ENCODE measurements at places on chromosomes 3 and 15.

DNA sequence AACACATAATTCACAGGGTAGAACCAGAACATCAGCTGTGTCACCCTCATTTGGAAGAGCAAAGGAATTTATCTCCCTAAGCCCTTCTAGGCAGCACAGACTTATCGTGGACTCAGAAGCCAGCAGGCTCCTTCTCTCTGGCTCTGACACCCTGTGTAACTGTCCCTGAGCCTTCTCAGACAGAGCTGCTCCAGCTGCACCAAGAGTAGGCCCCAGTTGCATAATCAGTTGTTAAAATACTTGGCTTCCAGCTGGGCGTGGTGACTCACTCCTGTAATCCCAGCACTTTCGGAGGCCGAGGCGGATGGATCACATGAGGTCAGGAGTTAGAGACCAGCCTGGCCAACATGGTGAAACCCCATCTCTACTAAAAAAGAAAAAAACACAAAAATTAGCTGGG, 49.4 kb upstream of the ACVR2B start:
- DNase-seq = no peak

- no peak for DNase-seq
These were observed 92.6 kb downstream of the AAGAB start for GRCh38 chr15:67161881-67162280.

DNA sequence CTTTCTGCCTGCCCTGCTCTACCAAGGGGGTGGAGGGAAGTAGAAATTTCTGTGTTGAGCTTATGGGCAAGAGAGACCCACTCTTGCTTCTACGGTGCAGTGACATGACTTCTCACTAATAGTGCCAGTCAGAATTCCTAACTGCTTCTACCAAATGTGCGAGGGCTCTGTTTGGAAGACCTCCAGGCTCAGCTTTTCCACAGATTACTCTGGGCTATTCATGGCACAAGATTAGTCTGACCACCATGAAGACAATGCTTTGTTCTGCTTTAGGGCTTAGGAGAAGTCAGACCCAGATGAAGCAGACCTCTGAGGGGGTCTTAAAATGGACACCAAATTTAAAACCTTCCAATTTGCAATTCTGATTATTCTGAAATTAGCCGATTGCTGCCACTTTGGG, 195.9 kb upstream of the TBC1D5 start:
- no peak for DNase-seq

- no peak for DNase-seq
These were observed 148.3 kb downstream of the SMAD6 start for GRCh38 chr15:66850078-66850991.

DNA sequence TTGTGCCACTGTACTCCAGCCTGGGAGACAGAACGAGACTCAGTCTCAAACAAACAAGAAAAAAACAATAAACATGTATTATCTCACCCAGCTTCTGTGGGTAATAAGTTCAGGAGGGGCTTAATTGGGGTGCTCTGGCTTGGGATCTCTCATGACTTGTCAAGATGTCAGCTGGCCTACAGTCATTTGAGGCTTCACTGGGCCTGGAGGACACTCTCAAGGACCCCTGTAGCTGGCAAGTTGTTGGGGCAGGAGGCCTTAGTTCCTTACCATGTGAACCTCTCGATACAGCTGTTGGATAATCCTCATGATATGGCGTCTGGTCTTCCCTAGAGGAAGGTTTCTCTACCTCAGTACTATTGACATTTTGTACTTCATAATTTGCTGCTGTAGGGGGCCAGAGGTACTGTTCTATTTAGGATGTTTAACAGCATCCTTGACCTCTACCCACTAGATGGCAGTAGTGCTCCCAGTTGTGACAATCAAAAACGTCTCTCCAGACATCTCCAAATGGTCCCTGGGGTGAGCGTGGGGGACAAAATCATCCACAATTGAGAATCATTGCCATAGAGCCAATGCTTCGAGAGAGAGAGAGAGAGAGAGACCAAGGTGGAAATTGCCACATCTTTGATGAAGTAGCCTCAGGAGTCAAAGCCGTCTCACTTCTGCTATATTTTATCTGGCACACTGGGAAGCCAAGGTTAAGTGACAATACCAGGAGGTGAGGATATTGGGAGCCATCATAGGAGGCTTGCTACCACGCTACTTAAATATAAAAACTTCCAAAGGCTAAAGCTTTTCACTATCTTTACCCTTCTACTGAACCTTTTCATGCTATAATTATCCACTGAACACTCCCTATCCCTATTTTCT, 23.9 kb upstream of the SLTM start:
- DNase-seq = peak; percentile 69

DNA sequence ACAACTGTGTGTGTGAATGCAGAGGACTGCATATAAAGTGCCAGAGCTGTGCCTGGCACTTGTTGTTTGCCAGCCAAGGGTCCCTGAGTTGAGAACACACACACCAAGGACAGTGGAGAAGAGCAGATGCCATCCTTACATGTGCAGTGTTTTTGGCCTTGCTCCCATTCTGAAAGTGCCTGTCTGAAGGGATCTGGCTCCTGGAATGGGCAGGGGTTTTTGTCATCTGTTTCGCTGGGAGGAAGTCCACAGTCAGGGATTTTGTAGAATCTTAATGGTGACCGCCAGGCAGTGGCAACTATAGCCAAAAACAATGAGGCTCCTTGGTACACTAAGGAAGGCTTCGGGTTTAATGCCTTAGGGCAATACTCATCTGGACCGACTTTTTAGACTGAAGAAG, 63.7 kb downstream of the DUT start:
- no peak for DNase-seq

DNA sequence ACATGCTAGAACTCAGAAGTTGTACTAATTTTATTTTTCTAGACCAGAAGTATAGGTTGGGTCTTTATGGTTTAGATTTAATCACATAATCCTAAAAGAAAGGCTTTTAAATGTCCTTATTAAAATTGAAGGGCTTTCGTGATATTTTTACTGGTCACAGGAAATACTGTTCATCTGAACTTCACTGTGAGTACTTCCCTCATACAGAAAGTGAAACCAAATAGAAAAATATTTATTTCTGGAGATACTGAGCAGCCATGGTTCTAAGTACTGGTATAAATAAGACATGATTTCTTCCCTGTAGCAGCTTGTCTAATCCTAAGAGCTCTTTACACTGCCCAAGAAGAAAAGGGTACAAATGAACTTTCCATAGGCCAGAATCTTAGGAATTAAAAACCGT, 2.0 kb downstream of the SNRK start:
- DNase-seq = no peak

- DNase-seq = no peak
These were observed 1.7 kb downstream of the KNL1 start for GRCh38 chr15:40595773-40596172.

DNA sequence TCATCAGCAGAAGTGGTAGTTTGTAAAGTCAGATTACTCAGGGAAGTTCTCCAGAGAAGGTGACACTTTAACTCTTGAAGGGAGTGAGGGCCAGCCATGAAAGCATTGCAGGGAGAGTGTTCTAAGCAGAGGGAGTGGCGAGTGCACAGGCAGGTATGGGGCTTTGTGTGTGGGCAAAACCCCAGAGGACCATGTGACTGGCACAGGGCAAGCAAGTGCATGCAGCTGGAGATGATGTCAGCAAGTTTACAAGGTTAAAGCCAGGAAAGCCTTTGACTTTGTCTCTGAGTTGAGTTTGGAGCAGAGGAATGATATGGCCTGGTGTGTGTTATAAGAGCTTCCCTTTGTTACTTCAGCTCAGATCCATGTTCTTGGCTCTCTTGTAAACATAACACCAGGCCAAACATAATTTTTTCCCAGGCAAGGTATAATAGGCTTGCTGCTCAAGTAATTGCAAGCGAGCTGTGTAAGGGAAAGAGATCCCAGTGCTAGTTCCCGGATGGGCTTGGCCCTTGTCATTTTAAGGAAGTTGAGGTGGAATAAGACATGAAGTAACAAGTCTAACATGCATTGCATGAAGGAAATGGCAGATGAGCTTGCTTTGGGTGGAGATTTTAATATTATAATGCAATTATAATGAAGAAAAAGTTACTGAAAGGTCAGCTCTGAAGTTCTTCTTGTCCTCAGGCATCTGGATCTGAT, 341.1 kb upstream of the LRRC3B start:
- no peak for DNase-seq

GRCh38 chr3:195105841-195106417, 165.0 kb downstream of the XXYLT1 start:
- no peak for DNase-seq

DNA sequence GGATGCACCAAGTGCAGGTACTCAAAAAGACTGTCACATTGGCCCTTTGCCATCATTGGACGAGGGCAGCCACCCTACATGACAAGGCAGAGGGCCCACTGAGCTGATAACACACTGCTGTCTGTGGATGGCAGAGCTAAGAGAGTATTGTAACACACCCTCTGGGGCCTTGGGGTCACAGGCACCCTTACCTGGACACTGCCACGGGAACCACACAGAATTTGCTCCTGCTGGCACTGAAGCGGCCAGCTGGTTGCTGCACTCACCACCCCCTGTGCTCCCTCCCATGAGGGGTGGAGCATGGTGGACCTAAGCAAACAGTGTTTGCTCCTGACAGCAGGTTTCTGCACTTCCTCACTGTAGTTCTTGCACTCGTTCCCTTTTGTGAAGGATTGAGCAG, 208.2 kb upstream of the SGO1 start:
- no peak for DNase-seq

DNA sequence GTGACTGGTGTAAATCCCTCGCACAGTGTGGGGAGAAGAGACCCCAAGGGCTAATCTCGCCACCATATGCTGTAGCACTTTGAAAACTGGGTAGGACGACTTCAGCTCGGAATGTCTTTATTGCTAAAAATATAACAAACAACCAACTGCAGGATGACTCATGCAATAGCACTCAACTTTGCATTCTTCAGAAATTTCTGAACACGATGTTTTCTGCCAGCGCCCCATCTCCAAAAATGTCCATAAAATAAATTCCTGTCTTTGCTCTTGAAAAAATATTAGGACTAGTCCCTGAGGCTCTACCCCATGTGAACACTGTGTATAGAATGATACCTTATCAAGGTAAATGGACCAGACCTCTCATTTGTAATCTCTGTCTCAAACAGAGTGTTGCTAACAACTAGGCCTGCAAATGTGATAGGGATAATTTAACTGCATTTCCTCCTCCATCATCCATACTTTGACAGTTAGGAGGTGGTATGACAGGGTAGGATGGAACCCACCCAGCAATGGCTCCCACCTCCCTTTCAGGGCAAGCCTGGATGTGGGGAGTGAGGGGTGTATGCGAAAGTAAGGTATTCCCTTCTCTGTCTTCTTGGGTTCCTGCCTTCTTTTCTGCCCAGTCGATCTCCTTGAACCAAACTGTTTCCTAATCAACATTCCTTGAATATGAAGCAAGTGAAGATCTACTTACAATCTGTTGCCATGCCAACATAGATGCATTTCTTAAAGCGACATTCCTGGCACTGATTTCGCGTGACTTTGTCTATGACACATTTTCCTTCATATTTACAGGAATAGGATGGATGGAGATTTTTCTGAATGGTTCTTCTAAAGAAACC, 201.1 kb downstream of the NR1D2 start:
- DNase-seq = no peak

DNA sequence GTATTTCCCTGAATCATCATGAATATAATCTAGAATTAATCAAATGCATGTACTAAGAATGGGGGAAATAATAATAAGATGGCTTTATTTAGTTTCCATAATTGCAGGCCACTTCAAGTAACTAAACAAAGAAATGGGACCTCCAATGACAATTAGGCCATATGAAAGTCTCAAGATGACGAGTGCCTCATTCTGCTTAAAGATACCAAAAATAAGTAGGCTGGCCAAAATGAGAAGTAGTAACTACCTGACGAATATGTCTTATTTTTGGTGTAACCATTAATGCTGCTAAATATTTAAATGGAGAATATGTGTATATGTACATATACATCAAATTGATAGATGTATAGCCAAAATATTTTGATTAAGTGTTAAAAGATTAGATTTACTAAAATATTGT, 932.6 kb downstream of the EPHA3 start:
- DNase-seq = no peak

Data from NCI-H2171 treated with DMSO at 0.1 percent for 48 hours (cell line).